ENCODE measurements at places on chromosomes 13 and 19. TPM values are rescaled to one million over a fixed set of nuclear protein-coding genes. Genes with fewer than 3 reads are reported as not detected.

DNA sequence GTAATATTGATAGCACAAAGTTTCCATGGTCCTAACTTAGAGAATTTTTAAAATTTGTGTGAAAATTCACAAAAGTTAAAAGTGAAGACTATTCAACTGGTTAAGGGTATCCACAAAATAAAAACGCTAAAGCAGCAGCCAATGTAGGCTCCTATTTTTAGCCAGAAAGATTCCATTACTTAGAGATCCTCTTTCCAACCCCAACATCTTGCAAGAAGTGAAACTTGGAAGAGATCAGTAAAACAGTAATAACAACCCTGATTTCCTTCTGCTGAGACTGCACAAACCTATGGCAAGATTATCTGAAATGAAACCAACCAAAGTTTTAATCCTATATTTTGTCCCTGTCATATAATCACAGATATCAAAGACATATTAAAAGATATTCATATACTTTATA, 8.5 kb downstream of the TBC1D4 start:
- no peak for DNase-seq

- DNase-seq, result no peak
Measured at GRCh38 chr13:97715763-97716162, 237.7 kb upstream of the IPO5 start.

DNA sequence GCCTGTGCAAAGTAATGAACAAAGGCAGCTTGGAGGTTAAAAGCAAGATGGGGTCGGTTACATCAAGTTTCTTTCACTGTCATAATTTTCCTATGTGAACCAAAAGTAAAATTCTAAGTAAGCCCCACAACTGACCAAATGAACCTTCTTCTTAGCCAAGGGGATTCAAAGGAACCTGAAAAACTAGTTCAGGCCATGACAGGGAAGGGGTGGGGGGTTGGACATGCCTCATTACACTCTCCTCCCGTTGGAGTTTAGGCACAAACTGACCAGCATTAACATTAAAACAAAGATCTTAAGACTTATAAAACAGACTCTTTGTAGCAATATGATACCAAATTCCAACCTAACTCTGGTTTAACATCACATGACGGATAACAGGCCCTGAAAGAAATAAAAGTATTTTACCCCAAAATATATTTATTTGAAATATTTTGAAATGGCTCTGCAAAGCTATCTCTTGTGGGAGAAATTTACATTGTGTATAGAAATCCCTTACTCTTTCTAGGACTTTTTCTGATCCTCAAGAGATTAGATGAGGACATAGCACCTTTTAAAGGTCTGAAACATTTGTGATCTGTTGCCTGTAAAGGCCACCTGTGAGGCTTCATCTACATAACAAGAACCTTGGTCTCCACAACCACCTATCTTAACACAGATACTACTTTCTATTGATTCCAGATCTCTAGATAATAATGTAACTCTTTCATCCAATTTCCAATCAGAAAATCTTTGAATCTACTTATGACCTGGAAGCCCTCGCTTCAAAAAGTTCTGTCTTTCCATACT, 1829.0 kb upstream of the MIR17HG start:
- DNase-seq, result no peak

GRCh38 chr13:30851697-30852096, 54.4 kb upstream of the MEDAG start:
- DNase-seq, result no peak

DNA sequence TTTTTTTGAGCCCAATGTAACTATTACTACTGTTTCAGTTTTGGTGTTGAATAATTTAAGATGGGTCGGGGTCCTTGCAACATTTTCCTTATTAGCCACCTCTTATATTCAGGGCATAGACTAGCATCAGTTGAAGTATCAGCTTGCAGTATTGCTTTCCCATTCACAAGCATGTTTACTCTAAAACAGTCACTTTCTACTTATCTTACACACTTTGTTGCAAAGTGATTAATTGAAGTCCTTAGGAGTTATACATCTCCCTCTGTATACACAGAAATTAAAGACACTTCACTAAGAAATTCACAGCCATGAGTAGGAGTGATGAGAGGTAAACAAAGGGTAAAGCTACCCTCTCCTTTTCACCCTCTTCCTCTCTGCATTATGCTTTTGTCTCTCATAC, 27.6 kb downstream of the SLAIN1 start:
- no peak for DNase-seq

DNA sequence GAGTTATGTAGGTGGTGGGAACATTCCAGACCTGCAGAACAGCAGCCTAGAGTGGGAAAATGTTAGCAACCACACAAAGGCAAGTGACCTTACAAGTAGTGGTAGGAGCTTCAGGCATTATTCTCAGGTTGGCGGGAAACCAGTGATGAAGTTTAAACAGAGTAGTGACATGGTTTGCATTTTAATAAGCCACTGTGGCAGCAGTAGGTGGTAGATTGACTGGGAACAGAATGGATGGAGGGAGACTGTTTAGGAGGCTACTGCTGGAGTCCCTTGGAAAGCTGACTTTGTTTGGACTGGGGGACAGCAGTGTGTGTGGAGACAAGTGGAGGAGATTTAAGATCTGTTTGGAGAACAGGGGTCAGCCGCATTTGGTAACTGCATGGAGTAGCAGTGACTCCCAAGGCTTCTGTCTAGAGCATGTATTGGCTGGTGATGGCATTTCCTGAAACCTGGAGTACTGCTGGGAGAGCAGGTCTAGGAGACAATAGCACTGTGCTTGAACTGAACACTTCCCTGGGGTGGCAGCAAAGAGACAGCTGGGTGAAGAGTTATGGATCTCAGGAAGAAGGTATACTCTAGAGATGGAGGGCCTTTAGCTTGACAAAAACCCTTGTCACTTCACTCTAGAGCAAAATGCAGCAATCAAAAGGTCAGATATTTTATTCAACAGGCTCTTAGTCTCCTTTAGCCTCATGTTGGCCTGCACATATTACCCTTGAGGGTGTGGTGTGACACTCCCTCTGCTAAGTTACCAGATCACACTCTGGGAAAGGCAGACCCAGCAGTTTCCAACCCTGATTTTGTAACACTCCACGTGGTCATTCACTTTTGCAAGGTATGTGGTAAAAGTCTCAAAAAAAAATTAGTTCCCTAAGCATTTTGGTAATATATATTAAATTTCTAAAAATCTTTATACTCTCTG, 70.3 kb downstream of the DHRS12 start:
- no peak for DNase-seq

GRCh38 chr13:94988654-94989053, 276.3 kb upstream of the SOX21 start:
- no peak for DNase-seq

- no peak for DNase-seq
Measured at GRCh38 chr13:111241006-111241755, 79.3 kb upstream of the TEX29 start.

GRCh38 chr13:59461411-59461810, 702.3 kb downstream of the DIAPH3 start:
- no peak for DNase-seq

DNA sequence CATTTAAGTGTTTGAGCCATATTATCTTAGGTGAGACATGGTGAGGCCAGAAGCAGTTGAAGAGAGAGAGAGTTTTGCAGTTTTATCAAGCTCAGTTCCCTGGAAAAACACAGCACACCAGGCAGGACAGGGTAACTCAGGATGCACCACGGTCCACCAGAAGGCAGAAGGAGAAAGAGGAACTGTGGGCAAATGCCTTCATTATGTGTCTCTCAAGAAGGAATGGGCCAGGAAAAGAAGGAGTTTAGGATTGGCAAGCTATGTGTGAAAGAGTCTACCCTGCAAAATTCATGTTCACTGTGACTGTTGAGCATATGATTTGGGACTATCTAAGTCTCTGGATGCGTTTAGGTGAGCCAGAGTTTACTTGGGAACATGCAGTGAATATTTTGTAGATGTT, 934.5 kb upstream of the MIR17HG start:
- no peak for DNase-seq

DNA sequence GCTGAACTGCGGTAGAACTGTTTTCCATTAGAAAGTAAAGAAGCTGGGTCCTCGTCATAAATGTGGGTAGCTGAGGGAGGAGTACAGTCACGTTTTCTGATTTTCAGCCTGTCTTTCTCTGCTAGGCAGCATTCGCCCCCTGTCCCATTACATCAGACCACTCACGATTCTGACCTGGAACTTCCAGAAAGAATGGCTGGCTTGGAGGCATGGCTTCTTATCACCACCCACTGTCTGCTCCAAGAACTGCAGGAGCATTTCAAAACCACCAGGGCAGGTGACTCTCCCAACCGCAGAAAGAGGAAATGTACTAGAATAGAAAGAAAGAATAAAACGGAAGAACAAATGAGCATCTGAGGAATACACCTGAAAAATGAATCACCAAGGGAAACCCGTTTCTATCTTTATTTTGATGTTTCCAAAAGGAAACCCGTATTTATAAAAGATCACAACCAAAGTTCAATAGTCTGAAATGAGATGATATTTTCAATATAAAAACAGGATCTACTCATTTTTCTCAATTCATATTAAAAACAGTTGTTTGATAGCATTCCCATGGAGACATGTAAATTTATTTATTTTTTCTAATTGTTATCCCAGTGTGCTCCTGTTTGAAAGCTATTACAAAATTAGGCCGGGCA, 22.1 kb upstream of the POMP start:
- peak; percentile 76 for DNase-seq

GRCh38 chr13:92566767-92567166, 659.8 kb upstream of the GPC6 start:
- no peak for DNase-seq

DNA sequence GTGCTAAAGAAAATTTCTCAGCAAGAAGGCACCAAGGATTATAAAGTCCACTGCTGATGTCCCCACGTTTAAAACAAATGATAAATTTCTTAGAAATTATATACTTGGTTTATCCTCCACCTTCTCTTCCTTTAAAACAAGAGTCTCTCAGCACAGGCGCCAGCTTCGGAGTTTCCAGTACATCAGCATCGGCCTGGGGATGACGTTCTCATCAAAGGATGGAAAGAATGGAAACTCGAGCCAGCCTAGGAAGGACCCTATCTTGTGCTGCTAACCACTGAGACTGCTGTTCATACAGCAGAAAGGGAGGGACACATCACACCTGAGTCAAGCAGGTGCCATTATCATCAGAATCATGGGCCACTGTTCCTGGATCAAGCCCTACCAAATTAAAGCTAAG, 29.8 kb upstream of the ZNF83 start:
- no peak for DNase-seq

DNA sequence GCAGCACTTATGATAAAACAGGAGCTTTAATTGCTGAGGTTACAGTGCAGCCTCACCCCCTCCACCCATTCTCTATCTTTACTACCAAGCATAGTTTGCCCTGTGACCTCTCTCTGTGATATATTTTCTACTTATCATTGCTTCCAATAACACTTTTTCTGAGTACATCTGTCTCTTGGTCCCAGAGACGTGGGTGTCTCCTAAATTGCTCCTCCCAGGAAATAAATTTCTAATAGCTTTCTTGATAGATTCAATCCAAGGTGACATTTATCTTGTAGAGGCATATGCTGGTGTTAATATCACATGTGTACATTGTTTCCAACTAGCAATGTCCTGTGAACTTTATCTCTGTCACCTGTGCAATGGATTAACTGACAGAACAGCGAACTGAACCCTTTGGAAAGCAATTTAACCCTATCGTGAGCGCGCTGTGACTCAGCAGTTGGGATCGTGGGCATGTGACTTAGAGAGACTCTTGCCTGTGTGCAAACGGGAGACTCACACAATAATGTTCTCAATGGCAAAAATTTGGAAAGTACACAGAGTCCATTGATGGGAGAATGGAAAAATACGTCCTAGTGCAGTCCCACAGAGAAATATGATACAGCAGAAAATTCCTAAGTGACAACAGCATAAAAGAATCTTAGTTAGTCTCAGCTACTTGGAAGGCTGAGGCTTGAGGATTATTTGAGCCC, 7.0 kb upstream of the MAP2K2 start:
- no peak for DNase-seq

DNA sequence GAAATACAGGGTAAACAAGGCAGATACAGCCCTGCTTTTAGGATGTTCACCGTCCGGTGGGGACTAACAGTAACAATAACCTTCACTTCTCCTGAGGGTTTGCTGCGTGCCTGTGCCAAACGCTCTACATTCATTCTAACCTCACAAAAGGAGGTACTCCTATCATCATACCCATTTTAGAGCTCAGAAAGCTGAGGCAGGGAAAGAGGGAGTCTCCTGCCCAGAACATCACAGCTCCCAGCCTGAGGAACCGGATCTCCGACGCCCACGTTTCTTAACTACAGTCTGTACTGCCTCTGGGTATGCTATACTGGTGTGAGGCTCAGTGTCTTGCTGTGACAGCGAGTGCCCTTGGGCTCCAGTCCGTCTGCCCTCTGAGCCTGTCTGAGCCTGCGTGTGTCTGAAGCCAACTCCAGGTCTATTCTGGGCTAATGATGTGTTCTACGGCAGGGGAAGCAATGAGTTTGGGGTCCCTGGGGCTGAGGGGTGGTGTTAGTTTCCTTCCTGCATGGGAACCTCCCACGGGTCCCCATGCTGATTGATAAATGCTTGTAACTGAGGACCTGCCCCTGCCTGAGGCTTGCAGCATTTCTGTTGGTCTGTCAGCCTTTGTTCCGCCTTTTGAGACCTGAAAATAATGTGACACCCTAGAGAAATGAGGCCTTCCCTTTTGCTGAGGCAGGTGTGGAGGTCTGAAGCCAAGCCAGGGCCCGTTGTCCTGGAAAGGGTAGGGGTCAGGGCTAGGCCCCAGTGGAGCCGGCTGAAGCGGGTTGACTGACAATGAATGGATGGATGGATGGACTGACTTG, 4.9 kb downstream of the LIPE start:
- DNase-seq, result no peak

DNA sequence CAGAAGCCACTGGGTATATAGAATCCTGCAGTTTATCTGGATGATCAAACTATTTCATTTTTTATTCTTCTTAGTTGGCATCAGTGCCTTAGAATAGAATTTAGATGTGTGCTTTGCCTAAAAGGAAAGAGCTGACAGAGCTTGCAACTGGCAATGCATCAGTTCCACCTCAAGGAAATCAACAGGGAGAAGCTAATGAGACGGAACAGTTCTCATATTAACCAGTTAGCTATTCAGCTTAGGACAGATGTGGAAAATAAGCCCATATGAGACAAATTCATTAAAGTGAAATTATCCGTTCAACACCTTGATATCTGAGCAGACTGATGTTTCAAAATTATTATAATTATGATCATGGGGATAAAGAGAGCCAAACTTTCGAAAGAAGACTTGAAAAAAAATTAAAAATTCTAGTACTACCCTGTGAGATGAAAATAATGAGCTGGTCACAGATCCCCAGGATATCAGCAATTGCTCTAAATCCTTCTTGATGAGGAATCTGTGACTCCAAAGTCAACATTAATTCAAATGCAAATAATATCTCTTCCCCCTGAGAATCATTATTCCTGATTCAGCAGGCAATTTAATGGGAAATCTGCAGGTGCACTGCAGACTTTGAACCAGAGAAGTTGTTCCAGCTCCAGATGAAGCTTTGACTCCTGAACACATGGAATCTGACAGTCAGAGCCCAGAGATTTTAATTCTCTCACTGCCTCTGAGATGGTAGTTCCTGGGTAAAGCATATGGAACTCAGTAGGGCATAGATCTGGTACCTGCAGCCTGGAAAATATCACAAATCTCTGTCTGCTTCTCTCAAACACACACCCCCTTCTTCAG, 486.8 kb downstream of the FOXO1 start:
- no peak for DNase-seq

- DNase-seq, result no peak
Measured at GRCh38 chr13:100824366-100824765, 149.8 kb upstream of the TMTC4 start.

GRCh38 chr13:47594833-47595232, 406.2 kb downstream of the SUCLA2 start:
- DNase-seq, result no peak

The ZNF69 gene
- total RNA-seq, result 4.2 TPM

The SIGLEC10 gene
- 0.22 TPM for total RNA-seq

The GNG8 gene
- not detected for total RNA-seq

The ZNF790 gene
- 6.0 TPM for total RNA-seq

The KANK3 gene
- 12.8 TPM for total RNA-seq

The ZNF776 gene
- 8.9 TPM for total RNA-seq

The MYO1F gene
- total RNA-seq, result 10.8 TPM

Measured in right atrium auricular region (tissue), 2 donors.